ENCODE measurements at places on chromosomes 1 and 21.

GRCh38 chr1:12604114-12604874, 13.7 kb downstream of the DHRS3 start:
- DNase-seq = peak; percentile 86

DNA sequence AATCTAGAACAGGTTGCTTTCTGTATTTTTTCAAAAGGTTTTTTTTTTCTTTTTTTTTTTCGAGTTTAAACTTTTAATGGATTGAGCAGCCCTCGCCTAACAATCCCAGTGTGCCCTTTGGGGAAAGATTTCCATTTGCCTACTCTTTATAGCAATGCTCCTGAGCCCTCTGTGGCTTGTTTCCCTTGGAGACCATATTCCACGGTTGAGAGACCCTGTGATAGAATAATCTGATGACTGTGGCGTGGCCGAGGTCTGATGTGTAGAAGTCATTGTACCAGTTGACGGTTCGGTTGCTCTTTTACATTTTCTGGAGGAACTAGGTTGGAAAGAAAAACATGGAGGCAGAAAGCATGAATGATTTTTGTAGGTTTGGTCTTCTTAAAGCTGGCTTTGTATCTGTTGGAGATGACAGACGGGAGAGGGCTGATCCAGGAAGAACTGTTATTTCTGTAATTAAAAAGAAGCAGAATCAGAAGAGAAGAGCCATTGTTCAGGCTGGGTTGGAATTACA, 305.7 kb upstream of the NRIP1 start:
- no peak for DNase-seq

- no peak for DNase-seq
Measured at GRCh38 chr1:22413799-22414198, 37.9 kb upstream of the ZBTB40 start.

DNA sequence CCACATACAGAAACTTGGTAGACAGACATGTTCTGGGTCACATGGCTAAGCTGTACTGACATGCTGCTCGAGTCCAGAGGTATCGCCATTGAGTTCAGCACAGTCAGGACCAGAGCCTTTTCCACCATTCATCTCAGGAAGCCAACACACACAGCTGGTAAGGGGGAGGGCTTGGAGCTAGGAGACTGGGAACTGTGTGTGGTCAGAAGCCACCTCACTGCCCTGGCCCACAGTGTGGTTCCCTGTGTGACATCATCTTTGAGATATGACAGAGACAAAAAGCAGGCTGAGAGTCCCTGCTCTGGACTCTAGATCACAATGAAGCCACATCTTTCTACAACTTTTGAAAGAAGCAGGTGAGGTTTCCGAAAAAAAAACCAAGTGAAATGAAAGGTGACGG, 107.2 kb downstream of the SIM2 start:
- no peak for DNase-seq

- no peak for DNase-seq
Measured at GRCh38 chr1:209697126-209697525, 7.5 kb upstream of the HSD11B1 start.

All from HuH-7.5 (cell line).